ENCODE measurements at places on chromosomes 1 and 21.

- DNase-seq = no peak
Measured at GRCh38 chr1:1398677-1399186, 403 bp downstream of the CCNL2 start.

DNA sequence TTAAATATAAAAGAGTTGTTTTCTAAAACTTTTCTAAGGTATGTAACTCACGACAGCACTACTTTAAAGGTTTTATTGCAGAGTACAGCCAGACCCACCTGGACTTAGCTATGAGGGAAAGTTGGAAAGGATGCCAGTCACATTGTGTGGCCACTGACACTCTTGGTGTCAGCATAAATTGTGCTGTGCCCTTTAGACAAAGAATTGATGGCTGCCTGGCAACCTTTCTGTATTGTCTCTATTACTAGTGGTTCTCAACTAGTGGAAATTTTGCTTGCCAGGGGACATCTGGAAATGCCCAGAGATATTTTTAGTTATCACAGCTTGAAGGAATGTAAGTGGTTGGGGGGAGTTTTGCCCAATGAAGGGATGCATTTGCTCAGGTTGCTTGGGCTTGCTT lies 117.5 kb upstream of the APP start:
- DNase-seq = no peak

DNA sequence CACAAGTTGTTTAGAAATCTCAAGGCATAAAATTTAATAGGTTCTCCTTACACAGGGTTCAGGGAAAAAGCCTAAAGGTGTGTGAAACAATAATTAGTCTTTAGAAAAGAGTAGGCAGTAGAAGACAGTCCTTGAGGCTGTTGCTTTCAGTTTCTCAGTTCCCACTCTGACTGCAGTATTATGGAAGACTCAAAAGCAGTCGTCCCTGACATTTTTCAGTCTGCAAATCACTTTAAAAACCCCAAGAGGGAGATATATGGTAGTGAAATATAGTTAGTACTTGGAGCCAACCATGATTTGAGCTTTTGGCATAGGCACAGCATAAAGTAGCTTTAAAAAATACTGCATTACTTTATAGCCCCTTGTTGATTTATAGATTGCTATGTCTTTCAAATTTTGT lies 299.7 kb downstream of the OLFM3 start:
- DNase-seq = no peak

DNA sequence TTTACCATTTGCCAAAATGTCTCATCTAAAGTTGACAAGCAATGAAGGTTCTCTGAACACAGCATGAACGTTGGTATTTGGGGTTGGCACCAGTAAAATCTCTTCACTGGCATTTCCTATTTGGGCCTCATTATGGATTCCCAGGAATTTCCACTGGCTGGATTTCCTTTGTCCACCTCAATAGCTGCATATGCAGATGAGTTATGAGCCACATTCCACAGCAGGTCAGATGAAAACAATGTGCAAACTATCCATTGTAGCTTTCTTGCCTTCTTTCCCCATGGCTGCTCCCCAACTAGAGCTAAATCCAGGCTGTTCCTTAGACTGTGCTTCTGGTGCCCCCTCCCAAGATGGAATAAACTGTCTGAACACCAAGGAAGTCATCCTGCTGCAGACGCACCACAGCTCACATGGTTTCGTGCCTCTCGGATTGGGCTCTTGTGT lies 168.1 kb upstream of the FGGY start:
- DNase-seq = no peak

- no peak for DNase-seq
Measured at GRCh38 chr1:93552741-93553455, 105.0 kb downstream of the FNBP1L start.

- DNase-seq = no peak
Measured at GRCh38 chr1:203354246-203354645, 3.3 kb upstream of the FMOD start.

DNA sequence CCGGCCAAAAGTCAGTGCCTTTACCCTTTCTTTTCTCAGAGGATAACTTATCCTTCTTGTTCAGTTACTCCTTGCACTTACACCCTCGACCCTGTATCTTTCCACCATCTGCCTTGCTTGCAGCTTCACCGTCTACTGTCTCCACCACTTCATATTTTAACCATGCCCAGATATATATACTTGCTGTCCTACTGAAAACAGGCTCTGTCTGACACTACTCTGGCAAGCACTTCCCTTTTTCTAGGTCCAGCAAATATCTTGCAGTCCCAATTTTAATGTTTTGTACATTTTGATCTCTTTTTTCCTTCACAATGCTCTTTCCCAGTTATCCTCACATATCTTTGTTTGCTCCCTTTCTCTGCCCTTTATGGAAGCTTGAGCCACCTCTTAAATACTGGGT lies 308.6 kb downstream of the TPR start:
- no peak for DNase-seq
